Activated naive CD4-positive, alpha-beta T cell treated with anti-CD3 and anti-CD28 coated beads, Interleukin-2, amount 10 ng/mL, durations not matched to agents 7 days and 5 days (primary cell): ENCODE measurements at places on chromosomes 16 and 17.
A peak's percentile ranks its signal among the peaks of the same experiment; 100 is the strongest.

- no peak for DNase-seq
These were observed 33.1 kb upstream of the C16orf78 start for GRCh38 chr16:49340466-49340865.

DNA sequence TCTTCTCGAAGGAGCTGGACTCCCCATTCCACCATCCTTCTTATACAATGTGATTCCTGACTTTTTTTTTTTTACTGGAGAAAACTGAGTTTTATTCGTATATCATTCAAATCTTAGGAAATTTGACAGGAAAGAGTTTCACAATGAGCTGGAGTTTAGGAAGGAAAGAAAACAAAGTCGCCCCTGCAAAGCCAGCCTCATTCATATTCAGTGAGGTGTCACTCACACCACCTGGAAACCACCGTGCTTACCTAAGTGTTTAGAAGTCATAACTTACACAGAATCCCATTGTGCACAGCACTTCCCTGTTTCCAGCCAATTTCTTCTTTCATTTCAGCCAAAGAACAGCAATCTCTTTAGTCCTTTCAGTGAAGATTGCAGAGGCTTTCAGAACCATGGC lies 90.3 kb upstream of the CHMP6 start:
- no peak for DNase-seq

GRCh38 chr16:64343061-64343819 lies 778.6 kb downstream of the CDH11 start:
- no peak for DNase-seq

DNA sequence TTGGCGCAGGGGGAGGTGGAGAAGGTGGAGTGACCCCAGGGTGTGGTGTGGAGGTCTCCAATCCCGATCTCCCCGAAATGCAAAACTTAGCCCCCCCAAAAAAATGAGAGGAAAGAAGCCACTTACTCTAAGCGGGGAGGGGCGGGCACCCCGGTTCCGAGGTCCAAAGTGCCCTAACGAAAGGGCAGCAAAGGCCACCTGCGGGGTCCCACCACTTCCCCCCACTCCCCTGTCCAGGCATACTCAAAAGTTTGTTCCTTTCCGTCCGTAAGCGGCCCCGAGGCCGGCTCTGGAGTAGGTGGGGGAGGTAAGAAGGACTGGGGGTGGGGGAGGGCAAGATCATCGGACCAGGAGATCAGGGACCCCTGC lies 1.1 kb downstream of the TOX3 start:
- no peak for DNase-seq

DNA sequence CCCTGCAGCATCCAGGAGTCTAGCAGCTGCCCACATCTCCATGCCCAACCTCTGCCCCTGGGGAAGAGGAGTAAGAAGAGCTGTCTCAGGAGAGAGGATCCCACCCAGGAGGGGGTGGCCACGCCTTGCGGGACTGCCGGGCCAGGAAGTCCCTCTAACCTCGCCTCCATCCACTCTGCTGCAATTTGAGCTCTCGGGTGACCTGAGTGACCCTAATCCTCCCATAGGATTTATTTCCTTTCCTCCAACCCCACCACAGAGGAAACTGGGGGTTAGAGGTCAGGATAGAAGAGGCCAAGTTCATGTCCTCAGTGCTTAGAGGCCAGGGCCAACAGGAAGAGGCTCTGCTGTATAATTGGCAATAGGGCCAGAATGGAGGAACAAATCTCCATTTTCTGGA lies 22.6 kb upstream of the NGFR start:
- DNase-seq = no peak

DNA sequence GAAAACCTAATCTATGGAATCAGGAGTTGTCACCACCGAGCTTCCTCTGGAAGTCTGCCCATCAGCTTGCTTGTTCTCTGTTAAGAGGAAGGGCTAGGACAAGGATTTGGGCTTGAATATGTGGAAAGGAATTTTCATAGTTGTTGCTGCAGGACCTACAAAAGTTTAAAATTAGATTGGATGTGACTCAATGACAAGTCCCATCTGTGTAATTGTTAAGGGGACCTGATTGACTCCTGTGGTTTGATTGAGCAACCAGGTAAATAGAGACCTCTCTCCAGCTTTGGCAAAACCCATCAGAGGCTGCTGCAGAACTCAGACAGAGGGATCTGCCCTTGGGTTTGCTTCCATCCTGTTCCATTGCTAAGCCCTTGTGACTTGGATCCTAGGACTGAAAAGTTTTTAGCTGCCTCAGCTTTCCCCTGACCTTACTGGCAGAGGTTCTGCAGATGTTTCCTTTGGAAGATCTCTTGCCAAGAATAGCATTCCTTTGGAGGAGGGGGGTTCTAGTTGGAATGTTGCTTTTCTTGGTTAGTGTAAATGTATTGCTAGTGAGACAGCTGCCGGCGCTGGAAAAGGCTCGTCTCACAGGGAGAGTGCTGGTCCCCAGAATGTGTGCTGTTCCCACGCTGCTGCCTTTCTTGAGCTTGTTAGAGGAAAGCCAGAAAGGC lies 50.0 kb downstream of the SF3B3 start:
- DNase-seq = no peak

- peak; percentile 58 for DNase-seq
These were observed 313.7 kb downstream of the MAF start for GRCh38 chr16:79286646-79287423.

DNA sequence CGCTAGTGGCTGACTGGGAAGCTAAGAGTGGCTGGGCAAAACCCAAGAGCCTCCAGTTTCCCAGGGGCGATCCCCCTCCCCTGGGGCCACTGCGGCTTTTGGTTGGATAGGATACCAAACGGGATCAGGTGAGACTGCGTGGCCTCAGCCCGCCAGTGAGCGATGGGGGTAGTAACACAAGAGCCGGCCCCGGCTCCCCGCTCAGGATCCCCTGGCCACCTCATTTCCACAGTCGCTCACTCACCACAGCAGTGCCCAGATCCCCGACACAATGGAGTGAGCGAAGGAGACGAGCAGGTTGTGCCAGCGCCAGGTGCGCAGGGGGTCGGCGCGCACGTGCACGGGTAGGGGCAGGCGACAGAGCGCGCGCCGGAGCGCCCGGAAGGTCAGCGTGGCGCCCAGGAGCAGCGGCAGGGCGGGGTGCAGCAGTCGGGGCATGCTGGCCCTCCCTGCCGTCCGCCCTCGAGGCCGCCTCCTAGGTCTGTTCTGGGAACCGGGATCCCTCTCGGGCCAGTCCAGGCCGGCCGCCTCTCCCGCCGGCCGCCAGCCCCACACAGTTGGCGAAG lies 290 bp downstream of the TLCD1 start:
- no peak for DNase-seq

GRCh38 chr17:75754378-75755204 lies 10.4 kb downstream of the GALK1 start:
- DNase-seq = no peak

- no peak for DNase-seq
These were observed 32.3 kb downstream of the BRCA1 start for GRCh38 chr17:43092901-43093300.

GRCh38 chr17:62717889-62718288 lies 90.2 kb downstream of the MARCHF10 start:
- DNase-seq = no peak

DNA sequence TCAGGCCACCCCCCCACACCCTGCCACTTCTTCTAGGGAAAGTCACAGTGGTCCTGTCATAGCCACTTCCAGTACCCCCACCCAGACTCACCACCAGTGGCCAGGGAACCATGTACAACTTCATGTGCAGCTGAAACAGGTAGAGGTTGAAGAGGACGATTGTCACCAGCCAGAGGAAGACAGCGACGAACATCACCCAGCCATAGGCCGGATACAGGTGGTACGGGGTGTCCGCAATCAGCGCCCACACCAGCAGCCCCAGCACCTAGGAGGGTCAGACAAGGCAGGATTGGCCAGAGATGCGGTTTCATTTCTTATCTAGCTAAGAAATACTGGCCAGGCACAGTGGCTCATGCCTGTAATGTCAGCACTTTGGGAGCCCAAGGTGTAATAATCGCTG lies 16.7 kb downstream of the ARL2BP start:
- DNase-seq = no peak

GRCh38 chr16:13390093-13390985 lies 488.9 kb downstream of the SHISA9 start:
- no peak for DNase-seq

DNA sequence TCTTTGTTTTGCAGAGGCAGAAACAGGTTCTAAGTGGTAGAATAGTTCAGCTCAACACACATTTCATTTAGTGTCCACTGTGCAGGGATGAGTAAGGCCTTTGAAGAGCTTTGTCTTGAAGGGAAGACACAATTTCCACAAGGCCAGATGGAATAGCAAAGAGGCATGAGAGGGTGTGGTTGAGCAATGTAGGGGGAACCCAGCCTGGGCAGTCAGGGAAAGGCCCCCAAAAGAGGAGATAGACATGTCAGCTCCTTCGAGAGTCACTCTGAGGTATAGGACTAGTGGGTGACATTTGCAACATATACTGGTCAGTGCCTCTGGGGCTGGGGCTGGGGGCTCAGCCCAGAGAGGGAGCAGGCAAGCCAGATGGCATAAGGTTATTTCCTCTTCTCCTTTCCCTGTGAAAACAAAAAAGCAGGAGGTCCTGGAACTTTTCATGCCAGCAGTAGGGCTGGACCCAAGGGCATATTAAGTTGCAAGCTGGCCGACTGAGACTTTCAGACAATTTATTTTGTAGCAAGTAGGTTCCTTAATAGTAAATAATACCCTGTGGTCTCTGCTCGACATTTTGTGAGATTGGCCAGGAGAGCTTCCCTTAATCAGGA lies 7.1 kb downstream of the ALKBH5 start:
- DNase-seq = no peak

DNA sequence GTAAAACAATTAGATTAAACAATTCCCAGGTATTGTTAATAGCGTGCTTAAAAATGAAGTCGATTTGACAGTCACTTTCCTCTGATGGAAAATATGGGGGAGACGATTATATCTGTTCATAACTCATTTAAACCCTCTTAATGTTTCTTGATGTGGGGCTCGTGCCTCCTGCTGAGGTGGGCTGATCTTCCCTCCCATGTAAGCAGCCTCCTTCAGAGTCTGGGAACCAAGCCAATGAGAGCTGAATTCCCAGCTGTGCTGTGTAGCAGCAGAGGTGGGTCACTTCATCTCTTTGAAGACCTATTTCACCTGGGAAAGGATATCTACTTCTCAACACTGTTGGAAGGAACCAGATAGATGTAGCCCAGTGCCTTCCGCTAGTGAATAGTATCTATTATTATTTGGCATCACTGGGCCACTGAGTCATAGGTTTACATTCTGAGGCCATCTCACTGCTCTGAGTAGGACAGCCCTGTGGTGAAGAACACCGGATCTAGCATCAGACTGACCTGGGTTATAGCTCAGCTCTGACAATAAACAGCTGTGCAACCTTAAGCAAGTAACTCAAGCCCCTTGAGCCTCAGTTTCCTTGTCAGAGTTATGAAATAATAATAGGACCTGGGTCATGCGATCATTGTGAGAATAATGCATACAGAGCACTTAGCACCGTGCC lies 85.3 kb upstream of the C16orf82 start:
- no peak for DNase-seq

DNA sequence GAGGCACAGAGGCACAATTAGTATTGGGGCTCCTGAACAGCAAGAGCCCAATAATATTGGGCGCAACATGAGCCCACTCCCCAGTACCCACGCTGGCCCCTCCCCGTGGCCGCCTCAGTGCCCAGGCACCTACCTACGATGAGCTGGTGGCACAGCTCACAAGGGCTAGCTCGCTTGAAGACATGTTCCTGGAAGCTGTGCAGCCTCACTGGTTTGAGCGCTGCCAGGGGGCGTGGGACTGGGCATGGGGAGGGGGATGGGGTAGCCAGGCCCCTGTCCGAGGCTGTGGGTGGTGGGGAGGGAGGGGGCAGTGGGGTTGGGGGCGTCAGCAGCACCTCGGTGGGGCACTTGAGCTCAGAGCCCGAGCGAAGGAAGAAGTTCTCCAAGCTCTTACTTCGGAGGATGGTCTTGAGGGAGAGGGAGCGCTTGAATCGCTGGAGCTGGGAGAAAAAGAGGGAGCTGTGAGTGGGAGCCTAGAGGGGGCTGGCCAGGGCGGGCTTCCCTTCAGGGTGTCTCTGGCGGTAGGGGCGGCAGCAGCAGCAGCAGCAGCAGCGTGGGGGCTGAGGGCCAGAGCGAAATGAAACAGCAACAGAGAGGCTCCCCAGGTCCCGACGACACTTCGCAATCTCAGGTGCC lies 7.9 kb downstream of the STAC2 start:
- DNase-seq = no peak

- no peak for DNase-seq
These were observed 23.7 kb downstream of the ZNRF1 start for GRCh38 chr16:75022567-75022966.

DNA sequence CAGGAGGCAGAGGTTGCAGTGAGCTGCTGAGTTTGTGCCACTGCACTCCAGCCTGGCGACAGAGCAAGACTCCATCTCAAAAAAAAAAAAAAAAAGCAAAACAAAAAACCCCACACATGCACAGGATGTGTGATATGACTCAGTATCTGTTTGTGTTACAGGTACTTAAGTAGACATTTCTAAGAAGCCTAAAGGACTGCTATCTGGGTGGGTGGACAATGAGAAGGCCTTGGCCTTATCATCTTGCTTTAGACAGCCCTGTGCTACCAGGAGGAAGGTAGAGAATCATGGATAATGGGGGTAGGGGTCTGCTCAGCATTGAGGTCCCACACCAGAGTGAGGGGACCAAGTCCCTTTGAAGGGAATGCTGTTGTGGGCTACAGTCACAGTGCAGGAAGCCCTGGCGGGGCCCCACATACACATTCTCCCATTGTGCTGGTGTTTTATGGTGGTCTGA lies 26.7 kb downstream of the PLD6 start:
- peak; percentile 50 for DNase-seq

GRCh38 chr17:33924104-33924503 lies 331.0 kb upstream of the CCL2 start:
- no peak for DNase-seq

- peak; percentile 46 for DNase-seq
These were observed 1.0 kb downstream of the MSI2 start for GRCh38 chr17:57257195-57257894.

- DNase-seq = no peak
These were observed 4.0 kb downstream of the EFNB3 start for GRCh38 chr17:7709031-7709430.

DNA sequence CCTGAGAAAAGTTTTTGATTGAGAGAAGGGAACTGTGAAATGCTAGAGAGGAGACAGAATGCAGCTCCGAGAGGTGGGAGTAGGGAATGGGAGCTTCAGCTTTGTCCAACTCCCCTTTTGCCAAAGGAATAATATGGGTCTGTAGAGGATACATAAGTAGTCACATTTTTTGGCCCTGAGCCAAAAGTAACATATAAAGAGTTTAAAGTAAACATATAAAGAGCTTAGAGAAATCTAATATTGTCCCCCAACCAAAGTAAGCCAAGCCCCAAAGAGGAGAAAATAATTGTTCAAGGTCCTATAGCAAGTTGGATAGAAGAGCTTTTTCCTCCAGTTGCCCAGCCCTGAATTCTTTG lies 215.1 kb downstream of the TMEM114 start:
- DNase-seq = no peak

DNA sequence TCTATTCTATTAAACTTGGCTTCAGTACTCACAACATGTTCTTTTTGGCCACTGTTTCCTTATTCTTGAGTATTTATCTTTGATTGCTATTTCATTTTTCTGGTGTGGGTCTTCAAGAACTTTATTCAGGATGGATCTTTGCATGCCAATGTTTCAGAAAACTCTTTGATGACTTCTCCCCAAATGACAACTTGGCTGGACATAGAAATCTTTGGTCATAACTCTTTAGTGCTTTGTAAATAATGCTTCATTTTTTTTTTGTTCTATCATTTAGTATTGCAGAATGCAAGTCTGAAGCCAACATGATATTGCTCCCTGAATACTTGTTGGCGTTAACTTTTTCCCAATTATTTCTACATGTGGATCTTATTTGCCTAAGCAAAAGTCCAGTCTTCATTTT lies 103.6 kb upstream of the HS3ST2 start:
- DNase-seq = no peak

GRCh38 chr16:81478876-81479511 lies 34.4 kb downstream of the CMIP start:
- no peak for DNase-seq

- DNase-seq = no peak
These were observed 73.2 kb downstream of the AIPL1 start for GRCh38 chr17:6361733-6362132.
